Right hindlimb (tissue), 1 donor: ENCODE measurements at places on chromosomes 3 and 15.

DNA sequence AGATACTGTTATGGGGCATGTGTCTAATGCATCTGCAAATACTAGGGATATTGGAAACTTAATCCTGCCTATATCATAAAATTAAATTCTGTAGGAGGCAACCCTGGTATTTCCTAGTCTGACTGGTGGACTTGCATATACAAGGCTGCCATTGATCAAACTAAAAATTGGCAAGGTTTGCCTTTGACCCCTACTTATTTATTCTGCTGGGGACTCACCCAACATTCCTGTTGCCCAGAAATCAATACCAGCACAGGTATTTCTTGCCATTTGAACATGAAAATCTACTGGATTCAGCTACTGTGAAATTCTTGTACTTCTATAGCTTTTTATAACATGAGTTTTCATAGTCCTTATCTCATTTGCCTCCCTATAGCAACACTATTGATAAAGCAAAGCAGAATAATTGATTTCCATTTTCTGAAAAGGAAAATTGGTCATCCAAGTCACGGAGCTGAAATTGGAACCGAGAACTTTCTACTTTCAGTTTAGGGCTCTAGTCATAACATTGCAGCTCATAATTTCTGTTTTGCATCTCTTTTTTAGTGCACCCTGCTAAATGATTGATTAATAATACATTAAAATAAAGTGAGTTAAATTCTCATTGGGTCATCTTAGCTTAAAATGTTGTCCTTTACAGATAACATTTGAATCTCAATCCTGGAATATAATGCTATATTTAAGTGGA lies 365.2 kb downstream of the MFSD1 start:
- no peak for DNase-seq

GRCh38 chr3:168273036-168273435 lies 177.3 kb upstream of the GOLIM4 start:
- no peak for DNase-seq

DNA sequence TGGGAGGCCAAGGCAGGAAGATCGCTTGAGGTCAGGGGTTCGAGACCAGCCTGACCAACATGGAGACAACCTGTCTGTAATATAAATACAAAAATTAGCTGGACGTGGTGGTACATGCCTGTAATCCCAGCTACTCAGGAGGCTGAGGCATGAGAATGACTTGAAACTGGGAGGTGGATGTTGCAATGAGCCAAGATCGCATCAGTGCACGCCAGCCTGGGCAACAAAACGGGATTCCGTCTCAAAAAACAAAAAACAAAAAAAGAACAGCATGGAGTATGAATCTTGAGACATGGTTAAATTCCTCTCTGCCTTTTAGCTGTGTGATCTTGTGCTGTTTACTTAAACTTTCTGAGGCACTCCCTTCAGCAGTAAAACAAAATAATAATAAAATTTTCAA lies 244.9 kb downstream of the FGF12 start:
- DNase-seq: no peak

- DNase-seq: no peak
Measured at GRCh38 chr3:172441581-172441980, 6.7 kb downstream of the GHSR start.

GRCh38 chr3:164806188-164806587 lies 272.1 kb downstream of the SI start:
- DNase-seq: no peak

GRCh38 chr3:43257850-43258249 lies 28.5 kb upstream of the SNRK start:
- no peak for DNase-seq
